WTC11 (cell line): ENCODE measurements at places on chromosomes 5 and 9.

GRCh38 chr9:136645903-136646754 lies 16.6 kb upstream of the EGFL7 start:
- DNase-seq, result no peak

GRCh38 chr5:80068775-80069174 lies 33.6 kb downstream of the THBS4 start:
- DNase-seq, result no peak

DNA sequence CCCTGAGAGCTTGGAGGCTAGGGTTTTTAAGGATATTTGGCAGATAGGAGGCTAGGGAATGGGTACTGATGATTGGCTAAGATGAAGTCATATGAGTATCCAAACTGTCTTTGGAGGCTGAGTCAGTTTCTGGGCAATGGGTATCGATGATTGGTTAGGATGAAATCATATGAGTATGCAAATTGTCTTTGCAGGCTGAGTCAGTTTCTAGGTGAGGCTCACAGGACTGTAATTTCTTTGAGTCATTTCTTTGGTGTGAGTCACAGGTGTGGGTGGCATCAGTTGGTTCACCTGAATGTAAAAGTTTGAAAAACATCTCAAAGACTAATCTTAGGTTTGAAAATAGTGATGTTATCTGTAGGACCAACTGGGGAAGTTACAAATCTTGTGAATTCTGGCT lies 1068.0 kb downstream of the NR2F1-AS1 start:
- DNase-seq, result no peak

DNA sequence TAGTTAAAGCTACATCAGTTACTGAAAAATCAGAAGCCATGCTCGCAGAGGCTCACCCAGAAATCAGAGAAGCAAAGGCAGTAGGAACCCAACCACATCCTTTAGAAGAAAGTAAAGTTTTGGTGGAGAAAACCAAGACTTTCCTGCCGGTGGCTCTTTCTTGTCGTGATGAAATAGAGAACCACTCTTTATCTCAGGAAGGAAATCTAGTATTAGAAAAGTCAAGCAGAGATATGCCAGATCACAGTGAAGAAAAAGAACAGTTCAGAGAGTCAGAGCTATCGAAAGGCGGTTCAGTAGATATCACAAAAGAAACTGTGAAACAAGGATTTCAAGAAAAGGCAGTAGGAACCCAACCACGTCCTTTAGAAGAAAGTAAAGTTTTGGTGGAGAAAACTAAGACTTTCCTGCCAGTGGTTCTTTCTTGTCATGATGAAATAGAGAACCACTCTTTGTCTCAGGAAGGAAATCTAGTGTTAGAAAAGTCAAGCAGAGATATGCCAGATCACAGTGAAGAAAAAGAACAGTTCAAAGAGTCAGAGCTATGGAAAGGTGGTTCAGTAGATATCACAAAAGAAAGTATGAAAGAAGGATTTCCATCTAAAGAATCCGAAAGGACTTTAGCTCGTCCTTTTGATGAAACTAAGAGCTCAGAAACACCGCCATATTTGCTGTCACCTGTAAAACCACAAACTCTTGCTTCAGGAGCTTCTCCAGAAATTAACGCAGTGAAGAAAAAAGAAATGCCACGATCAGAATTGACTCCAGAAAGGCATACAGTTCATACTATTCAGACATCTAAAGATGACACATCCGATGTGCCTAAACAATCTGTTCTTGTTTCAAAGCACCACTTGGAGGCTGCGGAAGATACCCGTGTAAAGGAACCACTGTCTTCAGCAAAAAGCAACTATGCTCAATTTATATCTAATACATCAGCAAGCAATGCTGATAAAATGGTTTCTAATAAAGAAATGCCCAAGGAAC lies 47.2 kb downstream of the CMYA5 start:
- no peak for DNase-seq

DNA sequence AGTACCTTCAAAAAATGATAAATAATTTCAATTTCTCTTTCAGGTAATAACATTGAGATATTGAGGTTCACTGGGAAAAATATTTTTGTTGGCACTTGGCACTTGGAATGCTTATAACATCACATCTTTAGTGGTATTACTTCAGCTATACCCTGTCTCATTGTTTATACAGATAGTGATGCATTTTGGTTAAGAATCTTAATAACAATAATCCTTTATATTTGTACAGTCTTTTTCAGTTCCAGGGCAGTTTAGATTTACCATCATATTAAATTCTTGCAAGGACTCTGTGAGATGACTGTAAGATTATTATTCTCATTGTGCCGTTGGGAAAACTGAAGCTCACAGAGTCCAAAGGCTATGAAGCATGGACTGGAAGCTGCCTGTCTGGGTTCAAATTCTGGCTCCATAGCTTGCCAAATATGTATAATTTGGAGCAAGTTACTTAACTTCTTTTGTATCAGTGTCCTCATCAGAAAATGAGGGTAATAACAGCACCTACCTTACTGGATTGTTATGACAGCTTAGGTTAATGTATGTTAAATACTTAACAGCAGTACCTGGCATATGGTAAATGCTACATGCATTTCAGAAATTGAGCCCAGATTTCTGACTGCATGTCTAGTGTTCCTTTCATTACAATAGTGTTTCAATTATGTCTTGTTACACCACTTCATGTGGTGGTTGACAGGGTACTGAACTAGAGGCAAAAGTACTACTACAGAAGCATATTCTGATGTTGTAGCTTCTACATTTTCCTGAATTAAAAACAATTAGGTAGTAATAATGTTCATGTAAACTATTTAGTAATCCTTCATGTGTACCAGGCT lies 272.2 kb downstream of the PLK2 start:
- no peak for DNase-seq

- no peak for DNase-seq
Measured at GRCh38 chr9:17021387-17021970, 113.4 kb upstream of the CNTLN start.

- no peak for DNase-seq
Measured at GRCh38 chr5:72110394-72111013, 3.2 kb downstream of the MAP1B start.

DNA sequence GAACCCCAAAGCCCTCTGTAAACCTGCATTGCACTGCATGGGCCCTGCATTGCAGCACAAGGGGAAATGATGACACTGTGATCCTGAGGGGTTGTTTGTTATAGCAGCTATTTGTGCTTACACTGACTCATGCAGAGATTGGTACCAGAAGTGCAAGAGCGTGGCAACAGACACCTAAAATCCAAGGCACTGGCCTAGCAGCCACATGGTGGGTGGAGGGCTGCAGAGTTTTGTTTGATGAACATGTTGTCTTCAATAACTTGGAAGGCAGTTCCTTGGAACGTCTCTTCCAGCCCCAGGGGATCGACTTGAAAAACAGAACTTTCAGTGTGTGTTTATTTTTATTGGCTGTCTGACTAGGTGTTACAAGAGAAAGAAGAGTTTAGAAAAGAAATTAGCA lies 14.5 kb downstream of the FCN2 start:
- no peak for DNase-seq

DNA sequence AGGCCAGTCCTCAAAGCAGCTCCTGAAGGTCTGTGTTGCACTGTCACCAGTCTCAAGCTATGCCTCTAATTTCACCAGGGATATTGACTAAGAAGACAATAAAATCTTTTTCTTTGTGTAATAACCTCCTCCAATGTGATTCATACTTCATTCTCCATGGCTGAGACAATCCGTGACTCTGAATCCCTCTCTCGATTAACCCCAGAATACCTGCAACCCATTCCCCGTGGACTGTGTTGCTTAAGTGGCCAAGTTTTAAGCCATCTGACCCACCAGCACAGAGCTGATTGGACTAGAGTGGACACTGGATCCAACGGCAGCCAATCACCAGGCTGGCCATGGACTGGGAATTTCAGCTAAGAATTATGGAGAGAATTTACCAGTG lies 5.4 kb upstream of the CCIN start:
- no peak for DNase-seq
